ENCODE measurements at places on chromosomes 13 and 19.

DNA sequence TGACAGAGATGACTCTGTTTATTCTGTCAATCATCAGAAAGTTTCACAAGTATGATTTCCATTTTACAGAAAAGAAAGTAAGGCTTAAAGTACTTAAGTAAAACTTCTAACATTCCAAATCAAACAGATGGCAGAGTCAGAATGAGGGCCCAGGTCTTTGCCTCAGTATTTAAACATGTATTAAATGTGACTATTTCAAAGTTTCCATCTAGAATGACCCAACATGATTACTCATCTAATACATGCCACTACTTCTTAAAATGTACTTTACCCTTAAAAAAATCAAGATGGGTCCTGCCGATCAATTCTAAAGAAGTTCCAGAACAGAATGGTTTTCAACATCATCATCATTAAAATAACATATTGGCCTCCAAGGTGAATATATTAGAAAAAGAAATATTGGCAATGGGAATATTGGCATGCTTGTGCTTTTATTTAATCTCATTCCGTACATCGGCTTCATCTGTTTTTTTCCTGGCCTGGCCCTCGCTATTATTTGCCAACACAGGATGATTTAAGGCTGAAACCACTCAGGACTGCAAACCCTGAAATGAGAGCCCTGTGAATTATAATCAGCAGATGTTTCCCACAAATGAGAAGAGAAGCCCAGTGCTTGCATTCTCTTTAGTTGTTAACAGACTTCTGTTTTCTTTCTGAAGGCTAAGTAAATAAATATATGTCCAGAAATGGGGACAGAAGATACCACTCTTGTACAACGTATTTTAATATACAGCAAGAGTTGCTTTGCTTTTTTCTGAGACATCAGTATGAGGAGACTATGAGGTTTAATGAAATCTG lies 340.0 kb downstream of the DNAJC15 start:
- no peak for DNase-seq

- no peak for DNase-seq
Observed at GRCh38 chr19:34188408-34188807, 16.1 kb downstream of the LSM14A start.

GRCh38 chr13:35483761-35484160 lies 7.3 kb upstream of the MAB21L1 start:
- no peak for DNase-seq

- DNase-seq: no peak
Observed at GRCh38 chr13:79710376-79710775, 229.4 kb downstream of the NDFIP2 start.

DNA sequence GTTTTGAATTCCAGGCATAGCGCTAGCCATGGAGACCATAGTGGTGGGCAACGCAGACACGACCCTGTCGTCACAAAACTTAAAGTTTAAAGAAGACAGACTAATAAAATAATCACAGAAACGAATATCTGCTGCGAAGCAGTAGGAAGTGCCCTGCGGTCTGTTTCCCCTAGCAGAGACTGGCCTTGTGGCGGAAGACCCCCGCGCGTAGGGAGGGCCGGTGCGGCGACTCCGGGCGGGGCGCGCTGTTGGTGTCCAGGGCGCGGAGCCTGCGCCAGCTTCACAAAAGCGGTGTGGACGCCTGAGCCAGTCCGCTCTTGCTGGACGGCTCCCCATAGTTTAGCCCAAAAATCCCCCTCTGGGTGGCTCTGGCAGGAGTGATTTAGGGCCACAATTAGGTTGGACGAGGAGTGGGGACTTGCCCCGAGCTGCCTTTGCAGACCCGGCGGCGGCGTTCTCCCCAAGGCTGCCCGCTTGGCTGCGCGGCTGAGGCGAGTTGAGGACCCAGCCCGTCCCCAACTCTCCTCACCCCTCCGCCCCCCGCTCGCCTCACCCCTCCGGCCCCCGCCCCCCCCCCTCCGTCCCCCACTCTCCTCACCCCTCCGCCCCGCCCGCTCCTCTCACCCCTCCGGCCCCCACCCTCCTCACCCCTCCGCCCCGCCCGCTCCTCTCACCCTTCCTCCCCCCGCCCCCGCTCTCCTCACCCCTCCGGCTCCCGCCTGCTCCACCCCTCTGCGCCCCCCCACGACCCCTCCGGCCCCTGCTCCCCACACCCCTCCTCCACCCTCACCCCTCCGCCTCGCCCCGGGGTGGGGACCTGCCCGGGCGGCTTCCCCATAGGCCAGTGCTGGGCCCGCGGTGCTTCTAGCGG lies 14.2 kb upstream of the LATS2 start:
- DNase-seq: no peak

- DNase-seq: no peak
Observed at GRCh38 chr19:50768277-50768676, 2.0 kb upstream of the GPR32 start.

DNA sequence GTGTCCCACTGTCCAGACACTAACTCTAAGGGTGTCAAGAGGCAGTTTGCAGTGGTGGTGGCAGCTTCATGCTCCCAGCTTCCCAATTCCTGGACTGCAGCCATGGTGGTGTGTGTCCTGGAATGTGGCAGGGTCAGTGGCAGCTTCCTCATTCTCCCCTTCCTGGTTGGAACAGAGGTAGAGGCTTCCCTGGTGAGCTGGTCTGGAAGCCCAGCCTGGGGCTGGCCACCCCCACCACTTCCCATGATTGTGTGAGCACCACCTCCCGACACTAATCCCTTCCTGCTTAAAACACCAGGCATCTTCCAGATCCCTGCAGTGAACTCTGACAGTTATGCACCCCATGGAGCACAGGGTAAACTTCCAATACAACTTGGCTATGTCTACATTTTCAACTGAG lies 134.9 kb downstream of the RAP2A start:
- DNase-seq: no peak

- DNase-seq: no peak
Observed at GRCh38 chr19:3465552-3465951, 14.8 kb downstream of the SMIM24 start.

DNA sequence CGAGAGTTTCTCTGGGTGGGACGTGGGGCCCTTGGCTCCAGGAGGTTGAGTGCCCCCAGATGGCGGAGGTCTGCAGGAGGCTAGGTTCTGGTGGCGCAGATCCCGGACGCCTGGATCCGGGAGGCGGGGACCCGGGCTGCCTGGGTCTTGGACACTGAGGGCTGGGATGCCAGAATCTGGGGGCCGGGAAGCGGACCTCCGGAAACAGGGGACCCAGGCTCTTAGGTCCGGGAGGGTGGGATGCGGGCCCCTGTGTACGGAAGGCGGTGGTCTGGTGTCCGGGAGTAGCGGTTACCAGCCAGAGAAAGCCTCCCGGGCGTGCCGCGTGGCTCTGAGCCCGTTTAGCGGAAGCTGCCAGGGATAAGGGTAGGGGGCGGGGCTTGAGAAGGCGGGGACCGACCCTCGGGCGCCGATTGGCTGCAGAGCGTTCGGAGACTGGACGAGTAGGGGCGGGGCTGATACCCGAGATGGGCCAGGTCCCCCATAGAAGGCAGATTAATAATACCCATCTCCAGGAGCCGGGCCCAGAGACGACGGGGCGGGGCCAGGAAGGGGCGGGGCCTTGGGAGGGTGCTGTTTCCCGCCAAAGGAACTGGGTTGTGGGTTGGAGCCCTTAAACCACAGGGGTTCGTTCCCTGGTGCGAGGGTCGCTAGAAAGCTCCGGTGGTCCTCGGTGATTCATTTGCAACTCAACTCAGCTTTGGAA lies at the start of gene SLC1A5:
SLC1A5 (minus strand) TSS at position 333 of the 706 bp plus-strand sequence. CDS start 629 bp downstream, outside the sequence.
- DNase-seq: peak; percentile 97

GRCh38 chr19:45114116-45114515 lies 21.1 kb downstream of the PPP1R37 start:
- no peak for DNase-seq

DNA sequence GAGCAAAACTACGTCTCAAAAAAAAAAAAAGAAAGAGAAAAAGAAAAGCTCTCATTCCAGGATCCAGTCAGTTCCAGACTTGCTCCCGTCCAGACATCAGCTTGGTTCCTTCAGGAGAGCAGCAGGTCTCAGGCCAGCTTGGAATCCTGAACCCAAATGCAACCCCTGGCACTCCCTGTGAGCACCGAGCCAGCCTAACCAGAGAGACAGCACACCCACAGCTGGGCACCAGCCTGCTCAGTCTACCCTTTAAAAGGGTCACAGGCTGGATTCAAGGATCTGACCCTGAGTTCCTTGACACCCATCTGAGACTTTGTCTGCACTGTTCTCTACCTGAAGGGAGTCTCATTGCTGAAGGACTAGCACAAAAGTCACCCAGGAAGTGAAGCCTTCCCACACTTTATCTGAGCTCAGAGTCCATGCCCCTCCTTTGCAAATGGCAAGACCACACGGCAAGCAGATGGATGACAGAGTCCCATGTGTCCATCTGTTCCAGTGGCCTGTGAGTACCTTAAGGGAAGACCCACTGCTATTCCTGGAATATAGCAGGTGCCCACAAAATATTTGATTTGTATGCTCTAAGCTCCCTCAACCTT lies 1.4 kb downstream of the PEPD start:
- DNase-seq: no peak

- DNase-seq: no peak
Observed at GRCh38 chr13:31587698-31588266, 151.5 kb upstream of the RXFP2 start.

DNA sequence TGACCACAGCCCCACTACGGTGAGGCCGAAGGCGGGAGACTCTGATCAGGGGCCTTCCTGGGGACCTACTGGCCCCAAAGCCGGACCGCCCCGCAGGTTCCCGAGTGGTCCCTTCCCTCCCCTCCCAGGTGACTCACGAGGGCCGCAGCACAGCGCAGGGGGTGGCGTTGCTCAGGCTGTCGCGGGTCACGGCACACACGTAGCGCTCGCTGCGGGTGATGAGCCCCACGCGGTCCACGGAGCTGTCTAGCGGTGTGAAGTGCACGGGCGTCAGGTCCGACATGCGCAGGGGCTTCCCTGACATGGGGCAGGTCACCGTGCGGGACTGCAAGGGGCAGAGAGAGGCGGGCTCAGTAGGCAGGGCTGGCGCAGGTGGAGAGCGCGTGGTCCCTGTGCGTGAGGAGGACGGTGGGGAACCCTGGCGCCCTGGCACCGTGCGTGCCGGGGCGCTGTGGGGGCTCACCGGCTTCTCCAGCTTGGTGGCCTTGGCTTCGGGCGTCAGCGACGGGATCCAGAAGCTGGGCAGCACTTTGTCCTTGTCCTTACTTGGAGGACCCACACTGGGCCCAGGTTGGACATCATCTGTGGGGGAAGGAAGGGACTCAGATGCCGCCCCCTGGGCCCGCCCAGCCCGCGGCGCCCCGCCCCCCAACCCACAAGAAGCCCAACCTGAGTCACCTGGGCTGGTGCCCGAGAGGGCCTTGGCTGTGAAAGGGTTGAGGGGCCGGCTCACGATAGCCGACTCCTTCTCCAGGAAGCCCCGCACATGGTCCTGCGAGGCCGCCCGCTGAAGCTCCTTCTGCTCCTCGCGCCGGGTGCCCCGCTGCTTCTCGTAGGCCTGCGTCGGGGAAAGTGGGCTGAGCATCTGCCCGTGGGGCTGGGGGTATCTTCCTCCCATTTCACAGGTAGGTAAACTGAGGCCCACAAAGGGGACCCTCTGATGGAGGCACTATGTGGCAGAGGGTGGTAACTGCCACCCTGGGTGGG lies 23.7 kb downstream of the NOSIP start:
- DNase-seq: no peak

All from SHP77 (cell line).